ENCODE measurements at places on chromosomes 3 and 15.

GRCh38 chr3:27533261-27533607 is 49.0 kb upstream of the SLC4A7 start:
- peaks cover 16% of the 10 kb centered on the region for H3K4me1 ChIP-seq
- H3K27me3 ChIP-seq, result no peaks in the 10 kb centered on the region
- no peak overlapping the region for H3K4me3 ChIP-seq
- H3K36me3 ChIP-seq, result no peaks in the 10 kb centered on the region

GRCh38 chr15:79180318-79180717 is 89.7 kb upstream of the RASGRF1 start:
- H3K4me1 ChIP-seq, result peaks cover 9% of the 10 kb centered on the region
- peaks cover 14% of the 10 kb centered on the region for H3K27me3 ChIP-seq
- no peaks in the 10 kb centered on the region for H3K36me3 ChIP-seq

GRCh38 chr3:38555926-38556325 is 59.8 kb downstream of the EXOG start:
- H3K36me3 ChIP-seq, result peaks cover 3% of the 10 kb centered on the region
- no peak overlapping the region for H3K4me3 ChIP-seq
- H3K27me3 ChIP-seq, result no peaks in the 10 kb centered on the region
- no peaks in the 10 kb centered on the region for H3K4me1 ChIP-seq
- DNase-seq, result no peak

- DNase-seq, result no peak
- H3K27me3 ChIP-seq, result no peaks in the 10 kb centered on the region
- no peaks in the 10 kb centered on the region for H3K4me1 ChIP-seq
Observed at GRCh38 chr3:58419780-58420507, 13.7 kb downstream of the PDHB start.

DNA sequence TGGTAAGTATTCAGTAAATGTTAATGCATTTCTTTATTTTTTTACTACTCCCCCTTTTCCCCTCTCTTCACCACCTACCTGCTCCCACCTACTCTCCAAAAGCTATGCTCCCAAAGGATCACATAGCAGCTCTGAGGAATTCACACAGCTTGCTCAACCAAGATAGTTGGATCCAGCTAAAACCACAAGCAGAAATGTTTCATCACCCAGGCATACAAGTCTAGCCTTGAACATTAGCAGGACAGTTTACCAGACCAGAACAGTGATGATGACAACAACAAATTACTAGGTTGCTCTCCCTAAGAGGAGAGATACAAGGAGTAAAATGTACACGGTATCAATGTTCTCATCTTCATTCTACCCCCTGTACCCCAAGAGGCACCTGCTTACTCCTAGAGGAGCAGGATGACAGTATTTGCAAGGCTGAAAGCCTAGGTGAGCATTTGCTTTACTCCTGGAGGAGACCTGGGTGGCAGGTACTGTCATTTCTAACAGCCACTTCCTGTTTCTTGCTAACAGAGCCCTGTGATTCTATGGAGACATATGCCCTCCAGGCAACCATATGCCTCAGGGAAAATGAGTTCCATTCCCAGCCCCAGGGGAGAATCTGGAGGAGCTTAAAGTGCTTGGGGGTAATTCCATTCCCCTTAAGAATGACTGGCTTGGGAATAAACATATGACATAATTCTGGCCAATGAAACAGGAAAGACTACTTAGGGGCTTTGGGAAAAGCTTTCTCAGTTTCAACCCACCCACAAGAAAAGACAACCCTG is 237.5 kb downstream of the NTRK3 start:
- no peak for DNase-seq
- peaks cover 42% of the 10 kb centered on the region for H3K27me3 ChIP-seq

DNA sequence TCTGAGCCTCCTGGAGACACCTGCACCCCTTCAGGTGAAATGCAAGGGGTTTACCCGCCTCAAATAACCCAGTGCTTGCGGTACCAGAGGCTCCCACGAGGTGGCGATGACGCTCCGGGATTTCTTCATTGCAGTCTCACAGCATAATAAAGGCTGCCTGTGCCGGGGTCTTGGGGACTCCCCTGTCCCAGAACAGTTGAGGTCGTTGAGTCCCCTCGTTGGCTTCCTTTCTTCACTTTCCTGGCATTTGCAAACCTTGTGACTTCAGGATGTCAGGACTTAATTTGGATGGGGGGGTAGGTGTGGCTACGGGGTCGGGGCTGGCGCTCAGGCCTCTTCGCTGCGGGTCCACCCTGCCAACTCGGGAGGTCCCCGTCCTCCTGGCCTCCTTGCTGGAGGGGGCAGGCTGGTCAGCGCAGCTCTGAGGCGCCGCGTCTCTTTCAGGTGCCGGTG is 1.3 kb downstream of the GNAT1 start:
- DNase-seq, result peak; percentile 94
- no peak overlapping the region for H3K27ac ChIP-seq
- H3K4me3 ChIP-seq, result no peak overlapping the region

DNA sequence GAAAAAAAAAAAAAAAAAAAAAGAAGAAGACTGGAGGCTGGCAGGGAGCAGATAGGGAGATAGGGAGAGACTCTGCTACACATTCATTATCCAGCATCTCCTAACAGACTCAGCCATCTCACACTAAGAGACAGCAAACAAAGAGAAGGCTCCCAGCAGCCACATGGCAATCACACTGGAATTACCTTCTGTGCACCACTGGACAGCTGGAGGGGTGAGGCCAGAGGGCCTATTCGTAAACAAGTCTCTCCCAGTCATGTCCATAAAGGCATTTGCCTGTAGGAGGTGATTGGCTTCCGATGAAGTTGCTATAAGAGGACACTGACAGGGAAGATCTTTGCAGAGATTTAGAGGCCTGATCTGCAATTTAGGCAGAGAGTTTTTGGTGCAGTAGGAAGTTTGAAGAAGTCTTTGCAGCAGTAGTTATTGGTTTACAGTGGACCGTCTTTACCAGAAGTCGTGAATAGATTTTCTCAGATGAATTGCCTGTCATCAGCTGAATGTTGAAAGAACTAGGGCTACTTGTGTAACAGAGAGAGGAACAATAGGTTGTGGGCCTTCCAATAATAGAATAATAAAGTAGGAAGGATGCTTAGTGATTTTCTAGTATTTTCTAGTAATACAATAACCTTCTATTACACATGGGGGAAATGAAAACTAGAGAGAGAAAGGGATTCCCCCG is 89.7 kb downstream of the TP63 start:
- H3K27ac ChIP-seq, result no peak overlapping the region
- no peak overlapping the region for H3K4me3 ChIP-seq
- no peaks in the 10 kb centered on the region for H3K27me3 ChIP-seq
- H3K4me1 ChIP-seq, result no peaks in the 10 kb centered on the region

- H3K4me1 ChIP-seq, result peaks cover 42% of the 10 kb centered on the region
- peak overlapping the region; percentile 43 for H3K27ac ChIP-seq
- H3K4me3 ChIP-seq, result no peak overlapping the region
- H3K27me3 ChIP-seq, result no peaks in the 10 kb centered on the region
- DNase-seq, result no peak
Observed at GRCh38 chr3:53244271-53244670, 11.6 kb downstream of the TKT start.

DNA sequence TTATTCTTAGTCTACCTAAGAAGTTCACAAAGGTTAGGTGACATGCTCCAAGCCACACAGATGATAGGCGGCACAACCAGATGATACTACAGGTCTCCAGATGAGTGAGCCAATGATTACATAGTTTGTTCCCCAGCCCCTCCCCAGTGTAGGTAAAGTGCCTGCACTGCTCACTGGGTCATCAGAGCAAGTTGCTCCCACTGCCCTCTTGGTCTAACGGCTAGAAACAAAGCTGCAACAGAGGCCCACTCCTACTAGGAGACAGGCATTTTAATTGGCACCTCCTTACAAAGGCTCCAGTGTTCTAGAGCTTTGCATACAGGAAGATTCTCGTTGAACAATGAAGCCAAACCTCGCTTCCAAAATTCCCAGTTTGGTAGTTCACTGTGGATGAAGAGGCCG is 47.3 kb downstream of the TMEM44 start:
- peaks cover 28% of the 10 kb centered on the region for H3K4me1 ChIP-seq
- DNase-seq, result no peak
- peaks cover 11% of the 10 kb centered on the region for H3K36me3 ChIP-seq

- peak overlapping the region; percentile 67 for H3K27ac ChIP-seq
- H3K36me3 ChIP-seq, result no peaks in the 10 kb centered on the region
- H3K4me3 ChIP-seq, result no peak overlapping the region
- DNase-seq, result no peak
Observed at GRCh38 chr15:80260551-80260950, 8.5 kb upstream of the CTXND1 start.

- no peak for DNase-seq
- H3K27me3 ChIP-seq, result peaks cover 2% of the 10 kb centered on the region
- H3K36me3 ChIP-seq, result peaks cover 2% of the 10 kb centered on the region
Observed at GRCh38 chr3:60555686-60556354, 695.4 kb downstream of the FHIT start.

GRCh38 chr15:71455107-71455506 is 339.8 kb downstream of the THSD4 start:
- H3K27me3 ChIP-seq, result peaks cover 72% of the 10 kb centered on the region
- H3K36me3 ChIP-seq, result no peaks in the 10 kb centered on the region
- peaks cover 28% of the 10 kb centered on the region for H3K4me1 ChIP-seq
- DNase-seq, result no peak
- H3K4me3 ChIP-seq, result no peak overlapping the region

GRCh38 chr3:135154186-135154585 is 359.1 kb downstream of the EPHB1 start:
- H3K4me1 ChIP-seq, result peaks cover 1% of the 10 kb centered on the region
- H3K27me3 ChIP-seq, result no peaks in the 10 kb centered on the region
- no peak for DNase-seq

- H3K36me3 ChIP-seq, result no peaks in the 10 kb centered on the region
- H3K4me3 ChIP-seq, result no peak overlapping the region
- no peaks in the 10 kb centered on the region for H3K27me3 ChIP-seq
- H3K27ac ChIP-seq, result no peak overlapping the region
- peaks cover 20% of the 10 kb centered on the region for H3K4me1 ChIP-seq
- no peak for DNase-seq
Observed at GRCh38 chr3:114645392-114645791, 351.6 kb downstream of the TIGIT start.

- peaks cover 4% of the 10 kb centered on the region for H3K36me3 ChIP-seq
- no peaks in the 10 kb centered on the region for H3K27me3 ChIP-seq
- peaks cover 8% of the 10 kb centered on the region for H3K4me1 ChIP-seq
- no peak for DNase-seq
- no peak overlapping the region for H3K27ac ChIP-seq
Observed at GRCh38 chr3:136545664-136546268, 206.4 kb downstream of the STAG1 start.

DNA sequence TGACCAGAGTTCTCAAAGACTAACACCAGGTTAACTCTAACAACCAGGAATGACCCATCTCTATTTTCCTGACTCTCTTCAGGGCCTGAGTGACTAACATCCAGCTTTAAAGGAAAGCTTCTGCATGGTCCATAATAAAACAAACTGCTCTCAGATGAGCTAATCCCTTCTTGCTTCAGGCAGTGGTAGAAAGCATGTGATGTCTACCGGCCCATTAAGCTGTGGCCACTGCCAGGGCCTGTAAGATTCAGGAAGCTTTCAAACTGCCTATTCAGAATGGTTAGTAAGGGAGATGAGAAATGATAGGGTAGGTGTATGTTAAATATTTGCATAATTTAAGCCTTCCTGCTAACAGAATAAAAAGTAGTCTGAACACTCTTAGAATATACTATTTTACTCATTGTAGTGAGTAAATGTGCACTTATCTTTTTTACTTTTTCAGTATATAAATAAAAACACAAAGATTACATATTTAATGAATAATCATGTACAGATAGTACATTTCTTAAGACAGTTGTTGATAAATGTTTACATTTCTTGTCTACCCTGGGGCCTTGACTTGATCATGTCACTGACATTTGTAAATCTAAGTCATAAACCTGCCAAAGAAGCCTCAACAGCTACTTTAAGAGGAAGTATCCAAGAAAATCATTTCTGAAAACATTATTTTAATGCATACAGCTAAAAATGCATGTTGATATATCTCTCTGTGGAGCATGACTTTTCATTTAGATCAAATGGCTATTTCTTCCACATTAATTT is 222.0 kb downstream of the MCTP2 start:
- no peak overlapping the region for H3K27ac ChIP-seq
- DNase-seq, result no peak
- H3K4me3 ChIP-seq, result no peak overlapping the region

DNA sequence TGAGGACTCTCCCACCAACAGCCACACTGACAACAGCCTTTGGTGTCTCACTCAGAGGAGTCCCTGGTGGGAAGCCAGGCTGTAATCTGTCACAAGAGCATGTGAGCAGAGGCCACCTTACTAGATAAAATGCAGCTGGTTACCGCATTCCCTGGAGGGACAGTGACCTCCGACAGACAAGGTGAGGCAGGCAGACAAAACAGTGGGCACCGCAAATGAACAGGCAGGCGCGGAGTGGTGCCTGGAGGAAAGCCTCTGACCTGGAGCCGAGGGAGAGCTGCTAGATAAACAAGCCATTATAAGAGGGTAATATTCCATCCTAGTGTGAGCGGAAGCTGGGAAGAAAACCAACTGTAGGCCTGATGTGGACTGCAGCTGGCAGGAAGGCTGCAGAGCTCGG is 736.4 kb downstream of the FHIT start:
- H3K27me3 ChIP-seq, result no peaks in the 10 kb centered on the region
- no peak for DNase-seq
- no peak overlapping the region for H3K4me3 ChIP-seq
- H3K36me3 ChIP-seq, result peaks cover 3% of the 10 kb centered on the region
- H3K27ac ChIP-seq, result no peak overlapping the region

- no peak overlapping the region for H3K27ac ChIP-seq
- peaks cover 17% of the 10 kb centered on the region for H3K4me1 ChIP-seq
- no peak overlapping the region for H3K4me3 ChIP-seq
- no peaks in the 10 kb centered on the region for H3K36me3 ChIP-seq
- H3K27me3 ChIP-seq, result no peaks in the 10 kb centered on the region
Observed at GRCh38 chr15:53448232-53449015, 311.0 kb downstream of the WDR72 start.

Data from neural crest cell (in vitro differentiated cells).